ENCODE measurements at places on chromosomes 16 and 17.

DNA sequence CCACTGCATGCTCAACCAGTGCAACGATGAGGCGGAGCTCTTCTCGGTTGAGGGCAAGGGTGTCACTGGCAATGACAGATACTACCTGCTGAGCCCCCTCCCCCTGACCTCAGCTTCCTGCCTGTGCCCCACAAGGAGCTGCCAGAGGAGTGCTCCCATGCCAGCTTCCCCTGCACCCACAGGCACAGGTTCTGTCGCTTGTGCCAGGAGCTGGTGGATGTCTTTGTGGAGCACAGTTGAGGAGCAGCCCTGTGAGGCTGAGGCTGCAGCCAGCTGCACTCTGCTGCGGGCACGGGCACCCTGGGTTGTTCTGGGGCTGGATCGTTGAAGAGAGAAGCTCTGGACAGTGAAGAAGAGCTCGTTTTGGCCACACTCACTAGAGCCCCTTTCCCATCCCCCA, 165.3 kb upstream of the ZNF267 start:
- DNase-seq, result no peak

- DNase-seq, result no peak
Measured at GRCh38 chr17:47470836-47471235, 60.1 kb upstream of the NPEPPS start.

DNA sequence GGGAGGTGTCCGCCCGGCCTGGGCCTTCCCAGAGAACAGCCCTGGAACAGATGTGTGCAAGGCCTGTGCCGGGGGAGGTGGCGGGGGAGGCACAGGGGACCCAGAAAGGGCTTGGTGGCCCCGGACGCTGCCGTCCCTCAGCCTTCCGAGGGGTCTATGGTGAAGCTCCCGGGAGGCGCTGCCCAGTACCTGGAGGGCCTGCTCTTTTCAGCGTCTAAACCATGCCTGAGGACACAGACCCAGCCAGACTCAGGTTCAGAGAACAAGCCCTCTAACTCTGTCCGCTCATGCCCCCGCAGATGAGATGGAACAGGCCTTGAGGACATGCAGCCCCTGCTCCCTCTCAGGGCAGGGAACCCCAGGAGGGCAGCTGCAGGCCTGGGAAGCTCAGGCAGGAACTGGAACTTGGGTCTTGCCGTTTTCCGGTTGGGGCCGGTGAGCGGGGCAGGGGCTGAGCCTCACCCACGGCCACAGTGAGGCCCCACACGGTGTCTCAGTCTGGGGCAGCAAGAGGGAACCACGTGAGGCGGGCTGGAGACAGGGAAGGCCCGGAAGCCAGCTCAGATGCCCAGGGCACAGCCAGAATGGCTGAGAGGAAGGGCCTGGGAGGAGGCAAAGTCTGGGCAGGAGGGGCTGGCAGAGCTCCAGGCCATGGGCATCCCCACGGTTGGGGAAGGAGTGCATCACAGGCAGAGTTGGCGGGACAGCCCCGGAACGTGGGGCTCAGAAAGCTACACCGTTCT, 12.5 kb downstream of the SLC16A3 start:
- DNase-seq, result no peak

GRCh38 chr16:8663192-8664089, 11.0 kb upstream of the ABAT start:
- no peak for DNase-seq

DNA sequence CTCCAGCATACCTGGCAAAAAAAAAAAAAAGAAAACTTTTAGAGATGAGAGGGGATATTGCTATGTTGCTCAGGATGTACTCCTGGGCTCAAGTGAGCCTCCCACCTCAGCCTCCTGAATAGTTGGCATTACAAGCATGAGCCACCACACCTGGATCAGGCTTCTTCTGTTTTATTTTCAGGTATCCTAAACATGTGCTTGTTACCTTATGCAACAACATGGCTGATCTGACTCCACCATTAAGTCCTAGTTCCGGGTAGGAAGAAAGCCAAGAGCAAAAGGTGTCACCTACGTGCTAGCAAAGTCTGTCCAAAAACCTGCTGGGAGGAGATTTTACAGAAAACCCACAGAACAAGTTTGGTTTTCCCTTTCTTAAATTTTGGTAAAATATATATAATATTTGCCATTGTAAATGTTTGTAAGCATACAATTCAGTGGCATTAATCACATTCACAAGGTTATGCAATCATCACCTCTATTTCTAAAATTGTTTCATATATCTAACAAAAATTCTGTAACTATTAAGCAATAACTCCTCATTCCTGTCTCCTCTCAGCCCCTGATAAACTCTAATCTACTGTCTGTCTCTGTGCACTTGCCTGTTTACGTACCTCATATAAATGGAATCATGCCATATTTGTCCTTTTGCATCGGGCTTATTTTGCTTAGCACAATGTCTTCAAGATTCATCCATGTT, 9.1 kb upstream of the CACNG3 start:
- DNase-seq, result no peak

DNA sequence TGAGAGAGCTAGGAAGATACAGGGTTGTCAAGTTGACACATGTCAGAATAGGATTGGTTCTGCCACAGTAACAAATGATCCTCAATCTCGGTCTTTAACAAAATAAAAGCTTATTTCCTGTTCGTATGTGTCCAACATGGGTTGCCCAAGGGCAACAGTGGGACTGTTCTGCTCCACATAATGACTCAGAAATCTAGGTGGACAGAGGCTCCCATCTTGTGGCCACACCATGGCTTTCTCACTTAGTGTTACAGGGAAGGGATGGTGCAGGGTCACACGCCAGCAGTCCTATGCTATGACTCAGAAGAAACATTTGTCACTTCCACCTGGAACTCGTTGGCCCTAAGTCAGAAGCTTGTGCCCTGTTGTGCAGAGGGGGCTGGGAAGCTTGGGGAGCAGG, 364.9 kb downstream of the SNX29 start:
- no peak for DNase-seq

- DNase-seq, result no peak
Measured at GRCh38 chr17:55737976-55738501, 12.8 kb upstream of the PCTP start.

DNA sequence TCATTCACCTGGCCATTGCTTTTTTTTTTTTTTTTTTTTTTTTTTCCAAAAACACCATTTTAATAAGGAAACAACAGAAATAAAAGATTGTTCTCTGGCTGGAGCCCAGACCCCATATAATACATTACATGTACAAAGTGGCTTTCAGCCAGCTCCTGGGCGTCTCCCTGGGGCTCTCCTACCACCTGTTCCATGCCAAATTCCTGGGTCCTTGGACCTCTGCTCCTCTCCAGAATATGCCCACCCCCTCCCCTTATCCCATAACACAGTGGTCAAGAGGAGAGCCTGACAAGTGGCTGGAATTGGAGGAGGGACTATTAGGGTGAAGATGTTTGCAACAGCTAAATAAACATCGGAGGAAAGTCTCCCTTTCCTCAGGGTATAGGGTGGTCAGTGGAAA, 3.6 kb upstream of the PHF12 start:
- no peak for DNase-seq

GRCh38 chr16:29644338-29644857, 18.6 kb upstream of the SPN start:
- DNase-seq, result no peak

GRCh38 chr17:2710803-2711607, 559 bp downstream of the CLUH start:
- DNase-seq, result no peak

- DNase-seq, result no peak
Measured at GRCh38 chr17:29640981-29641642, 18.4 kb upstream of the CORO6 start.

DNA sequence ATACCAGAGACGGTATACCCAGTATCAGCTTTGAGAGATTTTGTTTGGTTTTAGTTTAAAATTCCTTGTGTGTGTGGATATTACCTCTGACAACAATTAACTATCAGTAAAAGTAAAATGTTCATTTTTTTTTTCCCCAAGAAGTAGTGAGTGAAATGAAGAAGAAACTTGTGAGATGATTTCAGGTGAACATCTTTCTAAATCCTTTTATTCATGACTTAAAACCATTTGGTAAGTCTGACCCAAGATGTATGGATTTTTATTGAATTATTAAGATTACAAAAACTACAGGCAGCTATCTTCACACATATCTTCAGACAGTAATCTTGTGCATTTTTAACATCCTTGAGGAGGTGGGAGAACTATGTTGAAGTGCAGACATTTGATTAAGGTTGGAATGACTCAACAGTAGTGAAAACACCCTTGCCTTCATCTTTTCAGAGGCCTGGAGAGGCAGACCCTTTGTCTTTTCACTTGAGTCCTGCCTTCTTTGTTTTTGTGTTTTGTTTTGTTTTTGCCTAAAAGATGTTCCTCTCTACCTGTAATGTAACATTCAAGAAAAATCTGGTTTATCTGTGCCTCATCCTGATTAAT, 240.3 kb upstream of the TBX2 start:
- DNase-seq, result no peak

DNA sequence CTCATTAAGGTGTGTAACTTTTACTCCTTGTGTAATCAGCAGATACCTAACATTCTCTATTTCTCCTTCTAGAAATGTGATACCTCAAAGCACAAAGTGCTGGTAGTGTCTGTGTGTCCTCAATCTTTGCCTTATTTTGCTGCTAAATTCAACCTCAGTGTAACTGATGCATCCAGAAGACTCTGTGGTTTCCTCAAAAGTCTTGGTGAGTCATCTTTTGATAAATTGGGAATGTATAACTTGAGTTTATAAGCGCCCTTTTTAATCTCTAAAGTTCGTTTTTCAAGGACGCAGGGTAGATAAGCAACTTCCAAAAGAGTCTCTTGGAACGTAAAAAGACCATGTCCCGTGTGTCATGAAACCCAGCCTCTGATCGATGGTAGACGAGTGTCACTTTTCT, 10.2 kb downstream of the NARF start:
- no peak for DNase-seq
